Neural crest cell (in vitro differentiated cells): ENCODE measurements at places on chromosomes 11 and 22.

DNA sequence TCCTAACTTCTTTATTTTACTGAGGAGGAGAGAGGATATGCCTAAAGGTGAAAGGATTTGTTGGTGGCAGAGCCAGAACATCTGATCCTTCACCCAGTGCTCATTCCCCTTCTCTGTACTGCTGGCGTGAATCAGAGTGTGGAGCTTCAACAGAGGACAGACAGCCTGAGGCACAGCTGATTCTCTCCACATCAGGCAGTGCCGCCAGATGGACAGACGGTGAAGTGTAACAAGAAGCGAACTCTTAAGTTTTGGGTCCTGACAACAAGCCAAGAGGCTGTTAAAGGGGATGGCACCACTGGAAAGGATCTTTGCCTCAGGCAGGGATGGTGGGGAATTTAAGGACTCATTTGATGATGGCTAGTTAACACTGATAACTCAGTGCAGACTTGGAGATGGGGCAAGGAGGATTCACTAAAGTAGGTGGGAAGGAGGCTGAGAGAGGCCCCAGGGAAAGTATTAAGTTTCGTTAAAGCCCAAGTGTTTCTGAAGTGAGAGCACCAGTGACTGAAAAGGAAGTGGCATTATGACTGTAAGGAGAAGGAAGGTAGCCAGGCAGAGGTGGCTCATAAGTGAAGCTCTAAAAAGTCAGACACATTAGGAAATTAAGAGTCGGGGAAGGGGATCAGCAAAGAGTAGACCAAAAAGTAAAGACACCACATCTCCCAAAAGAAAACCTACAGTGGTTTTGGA is 81.3 kb downstream of the CLPB start:
- DNase-seq, result peak; percentile 10

DNA sequence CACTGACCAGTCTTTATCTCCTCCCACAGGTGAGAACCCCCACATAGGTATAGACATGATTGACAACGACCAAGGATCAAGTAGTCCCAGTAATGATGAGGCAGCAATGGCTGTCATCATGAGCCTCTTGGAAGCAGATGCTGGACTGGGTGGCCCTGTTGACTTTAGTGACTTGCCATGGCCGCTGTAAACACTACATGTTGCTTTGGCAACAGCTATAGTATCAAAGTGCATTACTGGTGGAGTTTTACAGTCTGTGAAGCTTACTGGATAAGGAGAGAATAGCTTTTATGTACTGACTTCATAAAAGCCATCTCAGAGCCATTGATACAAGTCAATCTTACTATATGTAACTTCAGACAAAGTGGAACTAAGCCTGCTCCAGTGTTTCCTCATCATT is 76.5 kb downstream of the BTBD10 start:
- no peak for DNase-seq

- DNase-seq, result no peak
Measured at GRCh38 chr11:44066732-44067141, 667 bp downstream of the ACCS start.

- DNase-seq, result no peak
Measured at GRCh38 chr11:1486054-1486825, at the start of gene MOB2. TSS of gene MOB2 (minus strand) at chr11:1486779. CDS start at chr11:1486556, 223 bp downstream.

DNA sequence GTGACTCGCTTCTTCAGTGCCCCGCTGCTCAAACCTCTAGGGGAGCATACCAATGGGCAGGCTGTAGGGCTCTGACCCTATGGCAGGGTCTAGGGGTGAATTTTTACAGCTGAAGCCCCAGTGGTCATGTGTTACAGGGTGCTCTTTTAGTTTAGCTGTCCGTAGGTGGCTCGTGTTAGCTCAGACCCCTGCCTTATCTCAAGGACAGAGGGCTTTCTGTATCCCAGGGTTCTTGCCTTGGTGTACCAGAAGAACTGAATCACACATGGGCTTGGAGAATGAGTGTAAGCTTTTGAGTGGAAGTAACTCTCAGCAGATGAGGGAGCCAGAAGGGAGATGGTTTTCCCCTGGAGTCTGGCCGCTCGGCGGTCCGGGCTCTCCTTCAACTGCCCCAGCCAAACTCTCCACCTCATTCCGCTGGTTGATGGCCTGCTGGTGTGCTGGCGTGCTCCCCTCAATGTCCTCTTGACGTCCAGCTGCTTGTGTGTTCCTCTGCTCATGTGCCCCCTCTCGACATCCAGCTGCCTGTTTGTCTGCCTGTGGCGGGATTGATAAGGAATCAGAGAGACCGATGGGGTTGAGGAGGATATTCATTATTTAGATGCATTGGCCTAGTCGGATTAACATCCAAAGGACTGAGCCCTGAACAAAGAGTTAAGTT is 37.5 kb downstream of the BIRC2 start:
- DNase-seq, result no peak

DNA sequence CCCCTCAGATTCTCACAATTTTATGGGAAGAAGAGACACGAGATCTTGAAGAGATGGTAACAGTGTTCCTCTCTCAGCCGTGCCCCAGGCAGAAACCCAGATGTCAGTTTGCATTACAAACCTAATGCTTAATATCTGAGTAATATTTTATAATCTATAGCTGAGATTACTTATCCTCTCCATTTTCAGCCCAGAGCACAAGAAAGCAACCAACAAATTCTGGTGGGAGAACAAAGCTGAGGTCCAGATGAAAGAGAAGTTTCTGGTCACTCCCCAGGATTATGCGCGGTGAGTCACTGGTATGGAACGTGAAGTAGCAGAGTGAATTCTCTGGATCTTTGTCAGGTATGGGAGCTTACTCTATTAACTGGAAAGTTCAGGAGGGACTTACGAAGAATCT is 884 bp downstream of the CENATAC start:
- no peak for DNase-seq

GRCh38 chr11:16403851-16404250 is 47.5 kb upstream of the SOX6 start:
- DNase-seq, result no peak

DNA sequence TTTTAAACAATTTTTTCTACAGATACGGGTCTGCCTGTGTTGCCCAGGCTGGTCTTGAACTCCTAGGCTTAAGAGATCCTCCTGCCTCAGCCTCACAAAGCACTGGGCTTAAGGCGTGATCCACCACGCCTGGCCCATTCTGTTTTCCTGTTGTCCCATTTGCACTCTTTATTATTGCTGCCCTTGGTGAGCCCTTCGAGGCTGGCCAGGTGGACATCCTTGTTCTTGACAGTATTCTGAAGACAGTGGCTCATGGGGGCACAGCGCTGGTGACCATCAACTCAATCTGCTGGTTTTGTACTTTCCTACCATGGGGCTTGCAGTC is 35.6 kb downstream of the TBC1D22A start:
- DNase-seq, result no peak

GRCh38 chr11:128911701-128912100 is 20.5 kb downstream of the KCNJ5 start:
- no peak for DNase-seq

- no peak for DNase-seq
Measured at GRCh38 chr11:34175284-34176019, 70.0 kb downstream of the NAT10 start.

- no peak for DNase-seq
Measured at GRCh38 chr11:17794981-17795380, 60.4 kb downstream of the KCNC1 start.

DNA sequence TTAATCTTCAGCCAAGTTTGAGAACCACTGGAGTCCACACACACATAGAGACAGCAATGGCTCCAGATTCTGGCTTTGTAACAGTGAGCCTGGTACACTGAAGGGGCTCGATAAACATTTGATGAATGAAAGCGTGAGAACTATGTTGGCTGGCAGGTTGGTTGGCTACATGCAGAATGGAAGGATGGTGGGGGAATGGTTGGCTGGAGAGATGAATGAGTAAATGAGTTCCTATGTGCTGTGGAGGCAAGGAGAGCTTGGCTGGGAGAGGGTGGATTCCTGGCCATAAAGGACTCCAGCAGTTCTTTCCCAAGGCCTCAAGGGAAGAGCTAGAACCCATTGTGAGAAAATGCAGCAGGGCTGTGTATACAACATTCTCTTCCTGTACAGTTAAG is 168.0 kb upstream of the NECTIN1 start:
- no peak for DNase-seq

DNA sequence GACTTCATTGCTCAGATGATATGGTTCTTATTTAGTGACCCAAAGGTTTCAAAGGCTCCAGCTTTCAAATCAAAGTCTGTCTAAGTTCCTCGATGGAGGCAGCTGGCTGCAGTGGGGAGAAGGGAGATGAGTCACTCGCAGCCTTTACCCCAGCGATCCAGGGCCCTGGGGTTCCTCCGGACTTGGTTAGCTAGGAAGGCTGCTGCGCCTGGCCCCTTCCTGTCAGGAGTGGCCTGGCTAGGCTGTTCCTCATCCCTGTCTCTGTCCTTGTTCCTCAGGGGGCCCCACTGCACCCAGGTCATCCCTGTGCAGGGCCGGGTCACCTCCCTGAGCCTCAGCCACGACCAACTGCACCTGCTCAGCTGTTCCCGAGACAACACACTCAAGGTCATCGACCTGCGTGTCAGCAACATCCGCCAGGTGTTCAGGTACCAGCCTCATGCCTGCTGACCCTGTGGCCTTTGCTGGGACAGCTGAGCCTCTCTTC is 13.9 kb downstream of the ATG16L2 start:
- DNase-seq, result no peak

GRCh38 chr11:66904055-66904454 is 47.2 kb downstream of the LRFN4 start:
- DNase-seq, result no peak

DNA sequence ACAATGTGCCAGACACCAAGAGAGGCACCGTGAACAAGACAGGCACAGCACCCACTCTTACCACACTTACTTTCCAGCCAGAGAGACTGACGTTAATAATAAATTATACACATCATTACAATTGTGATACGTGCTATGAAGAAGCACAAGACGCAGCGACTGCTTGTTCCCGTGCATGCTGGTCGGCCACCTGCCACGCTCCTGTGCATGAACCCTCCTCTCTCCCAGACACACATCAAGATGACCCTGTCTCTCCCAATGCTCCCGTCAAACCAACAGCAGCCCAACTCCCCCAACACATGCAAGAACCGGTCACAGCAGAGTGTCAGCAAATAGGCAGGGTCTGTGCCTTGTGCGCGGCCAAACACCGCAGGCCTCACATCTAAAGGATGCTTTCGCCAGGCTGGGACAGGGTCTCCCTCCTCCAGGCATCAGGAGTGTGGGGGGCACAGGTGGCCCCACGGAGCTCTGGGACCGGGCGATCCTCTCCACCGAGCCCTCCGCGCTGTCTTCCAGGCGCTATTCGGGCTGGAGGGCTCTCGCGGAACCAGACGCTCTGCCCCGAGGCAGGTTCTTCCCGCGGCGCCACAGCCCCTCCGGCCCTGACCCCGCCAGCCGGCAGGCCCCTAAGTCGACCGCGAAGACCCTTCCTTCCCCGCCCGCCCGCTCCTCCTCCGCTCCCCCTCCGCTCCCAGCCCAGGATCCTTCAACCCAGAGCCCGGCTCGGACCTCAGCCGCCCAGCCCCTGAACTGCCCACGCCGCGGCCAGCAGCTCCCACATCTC is 533 bp downstream of the SERGEF start:
- no peak for DNase-seq

DNA sequence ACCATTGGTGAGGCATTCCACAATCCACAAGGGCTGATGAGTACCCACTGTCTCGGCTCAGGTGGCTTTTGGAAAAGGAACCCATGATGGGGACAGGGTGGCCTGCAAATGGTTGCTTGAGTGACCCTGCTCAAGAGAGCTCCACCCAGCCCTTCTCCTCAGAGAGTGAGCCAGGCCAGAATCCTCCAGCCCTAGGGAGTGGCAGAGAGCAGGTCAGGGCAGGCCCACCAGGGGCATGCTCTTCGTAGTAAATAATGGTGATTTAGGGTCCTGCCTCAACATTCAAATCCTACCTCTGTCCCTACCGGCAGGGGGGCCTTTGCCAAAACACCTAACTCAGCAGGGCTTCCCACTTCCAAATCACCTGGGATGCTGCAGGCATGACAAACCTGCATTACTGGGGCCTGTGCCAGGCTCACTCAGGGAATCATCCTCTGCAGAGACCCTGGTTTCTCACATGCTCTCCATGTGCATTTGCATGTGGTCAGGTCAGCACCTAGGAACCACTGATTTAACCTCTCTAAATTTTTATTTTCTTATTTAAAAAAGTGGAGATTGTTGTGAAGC is 17.3 kb upstream of the TP53I11 start:
- no peak for DNase-seq

GRCh38 chr11:117705866-117706265 is 91.2 kb downstream of the DSCAML1 start:
- DNase-seq, result no peak

- no peak for DNase-seq
Measured at GRCh38 chr11:45527898-45528297, 137.5 kb downstream of the CHST1 start.

GRCh38 chr22:33401291-33401690 is 343.1 kb upstream of the SYN3 start:
- DNase-seq, result no peak

- DNase-seq, result no peak
Measured at GRCh38 chr11:132373405-132374143, 1003.2 kb downstream of the NTM start.

- DNase-seq, result peak; percentile 20
Measured at GRCh38 chr22:27990879-27991278, 71.8 kb upstream of the PITPNB start.

DNA sequence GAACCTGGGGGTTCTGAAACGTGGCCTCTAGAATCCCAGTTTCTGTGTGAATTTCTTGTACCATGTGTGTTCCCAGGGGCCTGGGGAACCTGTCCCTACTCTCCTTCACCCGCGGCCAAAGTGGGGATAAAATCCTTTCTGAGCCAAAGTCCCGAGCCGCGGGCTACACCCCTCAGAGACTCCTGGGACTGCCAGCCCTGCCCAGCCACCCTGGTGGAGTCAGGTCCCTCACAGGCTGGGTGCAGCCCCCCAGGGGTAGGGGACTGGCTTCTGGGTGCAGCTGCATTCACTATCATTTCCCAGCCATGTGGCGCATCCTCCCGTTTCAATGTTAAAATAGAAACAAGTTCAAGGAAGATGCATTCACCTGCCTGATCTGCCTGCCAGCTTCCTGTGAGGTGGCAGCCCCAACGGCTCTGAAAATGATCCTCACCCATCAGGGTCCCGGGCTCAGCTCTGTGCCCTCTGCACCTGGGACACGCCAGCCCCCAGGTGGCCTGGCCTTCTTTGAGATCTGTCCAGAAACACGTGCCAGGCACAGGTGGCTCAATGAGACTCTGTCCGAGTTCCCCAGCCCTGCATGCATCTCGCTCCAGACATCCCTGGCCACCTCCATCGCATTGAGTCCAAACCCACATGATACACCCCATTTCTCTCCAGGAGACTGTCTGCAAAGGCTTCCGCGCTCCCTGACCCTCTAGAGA is 338.8 kb downstream of the CTTN start:
- DNase-seq, result no peak

DNA sequence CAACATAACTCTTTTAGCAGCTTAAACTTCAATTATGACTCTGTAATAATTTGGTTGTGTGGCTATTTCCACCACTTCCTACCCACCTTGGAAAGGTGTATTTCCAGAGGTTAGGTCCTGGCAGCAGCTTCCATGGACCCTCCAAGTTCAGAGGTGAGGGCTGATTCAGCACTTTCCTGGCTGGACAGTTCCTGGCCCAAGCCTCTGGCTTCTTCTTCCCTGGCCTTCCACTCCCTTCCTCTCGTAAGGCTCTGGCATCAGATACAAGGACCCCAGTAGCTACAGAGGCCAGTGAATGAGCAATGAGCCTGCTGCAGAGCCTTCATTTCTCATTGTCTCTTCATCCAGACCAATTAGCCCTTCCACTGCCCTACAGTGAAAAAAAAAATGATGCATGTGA is 98.1 kb upstream of the KIRREL3 start:
- DNase-seq, result no peak
